ENCODE measurements at places on chromosomes 1 and 21. TPM values are rescaled to one million over a fixed set of nuclear protein-coding genes. Genes with fewer than 3 reads are reported as not detected.

Gene ELAPOR1
- polyA plus RNA-seq, result 2.2 TPM

Gene ZSCAN20
- 5.6 TPM for polyA plus RNA-seq

Gene IBA57
- polyA plus RNA-seq, result 4.6 TPM

DNA sequence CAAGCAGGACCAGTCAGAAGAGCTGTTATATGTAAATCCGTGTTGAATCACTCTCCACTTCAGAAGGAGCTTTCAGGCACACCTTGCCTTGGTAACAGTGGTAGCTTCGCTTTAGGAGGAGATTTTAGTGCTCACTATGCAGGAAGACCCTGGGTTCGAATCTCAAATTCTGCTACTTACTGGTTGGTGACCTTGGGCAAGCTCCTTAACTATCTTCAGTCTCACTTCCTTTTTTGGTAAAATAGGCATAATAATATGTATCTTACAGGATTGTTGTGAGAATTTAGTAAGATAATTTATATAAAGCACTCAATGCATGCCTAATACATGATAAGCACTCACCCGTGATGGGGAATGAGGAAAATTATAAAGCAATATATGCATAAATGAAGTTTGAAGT lies 46.7 kb upstream of the GPR52 start:
- DNase-seq, result no peak

DNA sequence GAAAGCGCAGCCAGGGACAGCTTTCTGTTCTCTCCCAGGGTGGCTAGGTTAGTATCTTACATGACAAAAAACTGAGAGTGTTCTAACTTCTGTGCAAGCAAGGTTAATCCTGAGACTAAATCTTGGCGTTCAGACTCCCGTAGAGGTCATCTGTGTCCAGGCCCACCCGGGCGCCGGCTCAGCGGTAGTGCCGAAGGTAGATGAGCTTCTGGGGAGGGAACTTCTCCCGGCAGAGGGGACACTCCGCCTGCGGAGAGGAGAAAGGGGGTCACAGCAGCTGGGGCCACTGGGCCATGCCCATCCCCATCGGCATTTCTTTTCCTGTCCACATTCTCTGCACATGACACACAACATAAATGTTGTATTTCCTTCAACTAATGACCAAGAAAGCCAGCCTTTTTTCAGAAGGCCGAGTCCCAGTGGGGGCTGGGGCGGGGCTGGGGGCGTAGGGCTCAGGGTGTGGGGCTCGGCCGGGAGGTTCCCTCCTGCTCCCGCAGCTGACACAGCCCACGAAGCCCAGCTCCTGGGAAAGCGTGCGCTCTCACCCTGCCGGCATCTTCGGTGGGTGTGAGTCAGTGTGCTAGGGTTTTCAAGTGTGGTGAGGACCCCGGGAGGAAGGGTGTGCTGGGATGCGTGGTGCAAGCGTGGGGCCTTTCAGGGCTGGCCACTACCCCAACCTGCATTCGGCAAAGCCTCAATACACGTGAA lies 6.6 kb downstream of the PEX10 start:
- DNase-seq, result no peak

Gene RCSD1
- polyA plus RNA-seq, result 13.5 TPM

- DNase-seq, result no peak
These were observed 5.8 kb upstream of the FAM167B start for GRCh38 chr1:32241001-32241763.

Gene PTCH2
- 3.2 TPM for polyA plus RNA-seq
